ENCODE measurements at places on chromosomes 5 and 9.

- DNase-seq: no peak
These were observed 5.6 kb downstream of the MEGF9 start for GRCh38 chr9:120708526-120709224.

DNA sequence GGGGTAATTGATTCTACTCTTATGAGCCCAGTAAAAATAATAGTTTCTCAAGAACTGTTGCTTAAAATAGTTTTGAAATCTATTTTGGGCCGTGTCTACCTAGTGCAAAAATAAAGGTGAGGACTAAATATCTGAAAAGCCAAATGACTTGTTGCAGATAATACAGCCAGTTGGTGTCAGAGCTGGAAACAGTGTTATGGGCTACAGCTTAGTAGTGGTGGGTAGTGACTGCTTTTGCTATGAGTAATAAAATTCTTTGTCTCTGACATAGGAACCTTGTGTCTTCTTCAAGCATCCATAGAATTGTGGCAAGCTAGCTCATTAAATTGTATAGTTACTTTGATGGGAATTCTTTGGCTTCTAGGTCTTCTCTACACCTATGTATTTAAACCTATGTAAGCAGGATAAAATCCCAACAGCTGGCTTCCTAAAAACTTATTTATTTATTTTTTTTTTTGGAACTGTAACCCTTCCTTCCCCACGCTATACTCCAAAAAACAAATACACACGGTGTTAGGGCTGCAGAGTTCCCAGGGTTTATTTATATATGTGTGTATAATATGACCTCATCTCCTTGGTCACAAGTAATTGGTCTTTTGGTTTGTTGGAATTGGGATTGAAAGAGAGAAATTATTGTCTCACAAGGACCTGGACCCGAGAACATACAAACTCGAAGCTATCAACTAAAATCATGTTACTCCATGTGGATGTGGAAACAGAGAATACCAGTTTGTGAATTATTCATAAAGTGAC lies 138.0 kb downstream of the NUDT12 start:
- DNase-seq: no peak

DNA sequence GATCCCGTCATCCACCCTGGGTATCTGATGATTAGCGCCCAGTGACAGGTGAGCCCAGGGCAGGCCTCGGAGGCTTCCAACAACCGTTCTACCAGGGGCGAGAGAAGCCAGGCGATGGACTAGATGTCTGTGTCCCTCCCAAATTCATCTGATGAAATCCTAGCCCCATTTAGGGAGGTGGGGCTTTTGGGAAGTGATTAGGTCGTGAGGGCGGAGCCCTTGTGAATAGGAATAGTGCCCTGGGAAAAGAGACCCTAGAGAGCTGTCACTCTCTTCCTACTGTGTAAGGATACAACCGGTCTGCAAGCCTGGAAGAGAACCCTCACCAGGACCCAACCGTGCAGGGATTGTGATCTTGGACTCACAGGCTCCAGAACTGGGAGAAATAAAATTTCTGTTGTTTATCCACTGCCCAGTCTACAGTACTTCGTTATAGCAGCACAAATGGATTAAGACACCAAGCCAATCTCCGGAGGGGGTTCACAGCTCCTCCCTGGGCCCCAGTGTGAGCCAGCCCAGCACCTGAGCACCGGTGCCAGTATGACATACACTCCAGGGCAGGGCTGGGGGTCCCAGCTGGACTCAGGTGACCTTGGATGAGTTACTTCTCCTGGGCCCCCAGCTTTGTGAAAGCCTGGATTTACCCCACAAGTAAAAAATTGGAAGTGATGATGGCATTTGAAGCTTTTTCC lies 162.2 kb downstream of the DAB2IP start:
- no peak for DNase-seq

- DNase-seq: no peak
These were observed 57.1 kb downstream of the TBCA start for GRCh38 chr5:77718934-77719610.

DNA sequence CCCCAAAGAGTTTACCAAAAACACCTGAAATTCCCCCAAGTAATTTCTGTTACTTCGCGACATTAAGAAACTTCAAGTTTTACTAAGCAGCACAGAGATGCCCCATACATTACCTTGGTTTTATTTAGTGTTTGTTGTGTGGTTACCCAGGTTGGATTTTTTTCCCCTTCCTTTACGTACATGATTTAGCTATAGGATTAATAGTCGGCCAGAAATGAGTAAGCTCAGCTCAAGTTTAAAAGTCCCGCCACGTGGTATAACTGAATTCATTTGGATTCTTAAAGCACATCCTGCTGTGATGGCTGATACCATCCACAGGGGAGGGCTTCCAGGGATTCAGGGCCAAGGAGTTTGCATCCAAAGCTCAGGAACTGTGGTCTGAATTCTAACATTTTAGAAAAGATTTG lies 75.9 kb downstream of the DAP start:
- DNase-seq: no peak

- DNase-seq: no peak
These were observed 925.8 kb downstream of the TLE1 start for GRCh38 chr9:80763536-80763935.

DNA sequence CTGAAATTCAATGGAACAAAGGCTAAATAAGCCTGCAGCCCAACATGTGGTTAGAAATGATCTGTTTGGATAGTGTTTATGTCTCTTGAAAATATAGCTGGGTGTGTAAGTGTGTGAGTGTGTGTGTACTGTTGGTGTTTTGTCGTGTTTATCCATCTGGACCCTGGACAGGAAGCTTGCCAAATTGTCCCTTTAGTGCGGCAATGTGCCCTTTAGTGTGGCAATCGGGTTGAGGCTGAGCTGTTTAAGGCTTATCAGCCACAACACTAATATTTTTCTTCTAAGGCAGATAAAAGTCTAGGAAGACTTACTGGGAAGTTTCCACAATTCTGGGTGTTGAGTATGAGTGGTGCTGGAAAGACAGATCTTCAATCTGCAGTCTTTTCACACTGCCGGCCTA lies 180.2 kb downstream of the YTHDC2 start:
- no peak for DNase-seq

DNA sequence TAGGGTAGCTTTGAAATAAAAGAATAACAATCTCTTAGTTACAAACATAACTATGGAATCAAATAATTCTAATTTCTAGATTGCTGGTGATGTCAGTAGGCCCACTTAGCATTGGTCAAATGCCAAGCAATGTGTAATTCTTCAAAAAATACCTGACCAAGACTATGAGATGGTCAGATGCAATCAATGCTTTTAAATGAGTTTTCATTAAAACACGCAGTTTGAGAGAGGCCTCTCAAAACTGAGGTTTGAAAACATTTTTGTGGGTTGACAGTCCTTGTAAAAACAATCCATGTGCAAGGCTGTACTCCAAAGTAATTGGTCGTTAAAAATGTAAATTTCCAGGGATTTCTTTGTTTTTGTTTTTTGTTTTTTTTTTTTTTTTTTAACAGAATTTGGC lies 1.2 kb upstream of the RLN2 start:
- DNase-seq: no peak

DNA sequence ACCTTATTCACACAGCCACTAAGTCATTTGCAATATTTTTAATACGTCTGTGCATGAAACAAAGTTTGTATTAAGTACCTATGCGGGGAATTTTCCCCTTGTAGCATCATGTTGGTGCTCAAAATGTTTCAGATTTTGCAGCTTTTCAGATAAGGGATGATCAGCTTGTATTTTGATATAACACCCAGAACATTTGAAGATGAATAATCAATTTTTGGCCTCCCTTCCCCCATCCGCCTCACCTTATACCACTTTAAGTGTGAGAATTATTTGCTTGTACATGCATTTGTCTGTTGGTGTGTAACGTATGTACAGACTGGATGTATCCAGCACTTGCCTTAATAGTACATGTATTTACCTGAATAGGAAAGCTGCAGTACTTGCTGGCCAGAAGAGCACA lies 1.7 kb downstream of the JAK2 start:
- no peak for DNase-seq

- DNase-seq: no peak
These were observed 292.7 kb downstream of the CWC27 start for GRCh38 chr5:65061250-65061973.

DNA sequence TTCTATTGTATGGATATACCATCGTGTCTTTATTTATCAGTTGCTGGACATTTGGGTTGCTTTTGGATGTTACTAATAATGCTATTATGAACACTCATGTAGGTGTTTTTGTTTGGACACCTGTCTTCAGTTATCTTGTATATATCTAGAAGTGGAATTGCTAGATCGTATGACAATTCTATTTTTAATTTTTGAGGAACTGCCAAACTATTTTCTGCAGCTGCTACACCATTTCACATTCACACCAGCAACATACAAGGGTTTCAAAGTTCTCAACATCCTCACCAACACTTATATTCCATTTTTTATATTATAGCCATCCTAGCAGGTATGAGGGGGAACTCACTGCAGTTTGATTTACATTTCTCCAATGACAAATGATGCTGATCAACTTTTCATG lies 324.6 kb downstream of the CAAP1 start:
- no peak for DNase-seq

DNA sequence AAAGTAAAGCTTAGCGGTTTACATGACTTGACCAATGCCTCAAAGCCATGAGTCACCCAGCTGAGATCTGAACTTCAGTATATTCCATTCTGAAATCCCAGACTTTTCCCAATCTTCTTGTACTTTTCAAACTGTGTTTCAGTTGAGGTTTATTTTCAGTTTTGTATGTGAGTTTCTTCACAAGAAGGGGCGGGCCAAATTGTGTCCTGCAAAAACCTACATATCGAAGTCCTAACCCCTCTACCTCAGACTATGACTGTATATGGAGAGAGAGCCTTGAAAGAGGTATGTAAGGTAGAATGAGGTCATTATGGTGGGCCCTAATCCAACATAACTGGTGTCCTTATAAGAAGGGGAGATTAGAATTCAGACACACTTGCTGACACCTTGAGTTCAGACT lies 666 bp upstream of the TLR4 start:
- DNase-seq: no peak
